ENCODE measurements at places on chromosomes 13 and 19.
A peak's percentile ranks its signal among the peaks of the same experiment; 100 is the strongest.

GRCh38 chr13:26816881-26817280 is 56.3 kb upstream of the GPR12 start:
- no peak for DNase-seq

GRCh38 chr13:81658598-81659370 is 1317.9 kb upstream of the SPRY2 start:
- no peak for DNase-seq

- DNase-seq, result no peak
Measured at GRCh38 chr13:26983543-26984320, 187.9 kb downstream of the USP12 start.

DNA sequence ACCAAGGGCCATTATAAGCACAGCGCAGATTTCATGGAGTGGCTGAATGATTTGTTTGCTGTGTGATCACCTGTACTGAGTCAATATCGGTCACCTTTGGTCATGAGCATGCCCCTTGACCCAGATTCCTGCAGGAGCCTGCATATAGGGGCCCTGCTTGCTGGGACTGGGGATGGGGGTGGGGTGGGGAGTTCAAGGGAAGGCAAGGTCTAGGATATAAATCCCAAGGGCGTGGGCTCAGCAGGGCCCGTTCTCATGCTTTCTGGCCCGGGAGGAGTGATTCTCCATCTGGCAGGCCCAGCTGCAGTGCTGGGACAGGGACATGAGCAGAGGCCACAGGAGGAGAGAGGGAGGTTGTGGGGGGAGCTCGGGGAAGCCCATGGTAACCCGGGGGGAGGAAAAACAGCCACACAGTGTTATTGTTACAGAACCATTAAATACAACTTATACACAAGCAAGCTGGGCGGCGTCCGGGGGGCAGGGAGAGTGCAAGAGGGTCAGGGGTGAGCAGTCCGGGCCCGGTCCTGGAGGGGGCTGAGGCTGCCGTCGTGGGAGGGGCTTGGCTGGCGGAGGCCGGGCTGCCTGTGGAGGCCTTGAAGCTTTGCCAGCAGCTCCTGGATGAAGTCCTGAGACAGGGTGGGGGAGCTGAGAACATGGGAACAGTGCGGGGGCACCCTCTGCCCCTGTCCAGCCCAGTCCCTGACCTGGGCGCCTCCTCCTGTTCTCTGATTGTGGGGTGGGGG is 5.2 kb downstream of the PPP1R14A start:
- no peak for DNase-seq

GRCh38 chr19:16660763-16661479 is at the start of gene TMEM38A:
TSS of gene TMEM38A (plus strand) at chr19:16661139. CDS start at chr19:16661218, 79 bp downstream.
- peak; percentile 31 for DNase-seq

- no peak for DNase-seq
Measured at GRCh38 chr13:62524061-62524460, 1108.4 kb upstream of the PCDH20 start.

GRCh38 chr13:114256547-114256946 is 21.9 kb downstream of the CDC16 start:
- DNase-seq, result no peak

DNA sequence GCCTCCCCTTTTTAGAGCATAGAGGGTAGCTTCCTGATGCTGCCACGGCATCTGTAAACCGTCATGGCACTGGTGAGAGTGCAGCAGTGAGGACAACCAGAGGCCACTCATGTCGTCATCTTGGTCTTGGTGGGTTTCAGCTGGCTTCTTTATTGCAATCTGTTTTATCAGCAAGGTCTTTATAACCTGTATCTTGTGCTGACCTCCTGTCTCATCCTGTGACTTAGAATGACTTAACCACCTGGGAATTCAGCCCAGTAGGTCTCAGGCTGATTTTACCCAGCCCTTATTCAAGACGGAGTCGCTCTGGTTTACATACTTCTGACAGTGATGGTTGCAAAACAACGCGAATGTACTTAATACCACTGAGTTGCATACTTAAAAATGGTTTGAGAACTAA is 14.4 kb upstream of the FBN3 start:
- no peak for DNase-seq

DNA sequence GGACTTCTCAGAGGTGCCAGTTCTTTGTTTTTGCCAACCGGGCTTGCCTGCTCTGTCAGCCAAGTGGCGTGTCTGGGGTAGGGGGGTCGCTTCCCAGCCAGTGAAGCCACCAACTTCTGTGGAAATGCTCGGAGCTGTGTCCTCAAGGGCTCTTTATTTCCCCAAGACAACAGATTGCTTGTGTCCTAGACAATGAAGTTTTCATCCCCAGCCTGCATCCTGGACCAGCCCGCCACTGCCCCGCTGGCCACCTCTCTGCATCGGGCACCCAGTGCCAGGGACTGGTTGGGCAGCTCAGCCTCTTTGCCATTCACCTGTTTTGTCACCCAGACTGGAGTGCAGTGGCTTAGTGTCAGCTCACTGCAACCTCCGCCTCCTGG is 3.7 kb downstream of the RAB11B start:
- DNase-seq, result no peak

DNA sequence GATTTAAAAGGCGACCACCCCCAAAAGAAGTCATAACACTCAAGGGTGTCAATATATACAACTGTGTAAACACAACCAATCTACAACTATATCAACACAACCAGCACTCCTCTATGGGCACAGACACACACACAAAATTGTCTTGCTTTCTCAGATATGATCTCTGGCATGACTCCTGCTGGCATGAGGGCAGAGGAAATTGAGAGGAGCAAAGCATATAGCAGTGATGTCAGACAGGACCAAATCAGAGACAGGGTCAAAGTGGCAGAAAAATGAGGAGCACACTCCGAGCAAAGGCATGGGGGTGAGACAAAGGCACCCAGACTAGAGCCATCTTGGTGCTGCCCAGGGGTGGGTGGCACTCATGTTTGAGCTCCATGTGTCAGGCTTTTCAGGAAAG is 9.6 kb downstream of the IRGQ start:
- DNase-seq, result no peak

DNA sequence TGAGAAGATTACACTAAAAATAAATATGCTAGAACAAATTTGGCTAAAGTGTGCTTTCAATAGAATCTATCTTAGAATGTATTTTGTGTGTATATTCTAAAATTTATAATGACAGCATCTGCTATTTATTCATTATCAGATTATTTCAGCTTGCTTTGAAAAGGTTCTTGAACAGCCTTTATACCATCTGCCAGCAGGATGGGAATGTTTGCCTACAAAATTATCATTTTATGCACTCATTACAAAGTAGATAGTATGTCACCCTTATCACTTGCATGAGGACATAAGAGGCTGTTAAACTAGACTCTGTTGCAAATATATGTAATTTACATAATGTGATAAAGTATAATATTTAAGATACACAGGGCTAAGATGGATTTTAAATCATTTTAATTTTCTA is 1286.9 kb upstream of the PCDH20 start:
- DNase-seq, result no peak

- DNase-seq, result no peak
Measured at GRCh38 chr13:81207636-81208035, 866.7 kb upstream of the SPRY2 start.

GRCh38 chr13:91482427-91482826 is 84.0 kb downstream of the GPC5 start:
- no peak for DNase-seq

DNA sequence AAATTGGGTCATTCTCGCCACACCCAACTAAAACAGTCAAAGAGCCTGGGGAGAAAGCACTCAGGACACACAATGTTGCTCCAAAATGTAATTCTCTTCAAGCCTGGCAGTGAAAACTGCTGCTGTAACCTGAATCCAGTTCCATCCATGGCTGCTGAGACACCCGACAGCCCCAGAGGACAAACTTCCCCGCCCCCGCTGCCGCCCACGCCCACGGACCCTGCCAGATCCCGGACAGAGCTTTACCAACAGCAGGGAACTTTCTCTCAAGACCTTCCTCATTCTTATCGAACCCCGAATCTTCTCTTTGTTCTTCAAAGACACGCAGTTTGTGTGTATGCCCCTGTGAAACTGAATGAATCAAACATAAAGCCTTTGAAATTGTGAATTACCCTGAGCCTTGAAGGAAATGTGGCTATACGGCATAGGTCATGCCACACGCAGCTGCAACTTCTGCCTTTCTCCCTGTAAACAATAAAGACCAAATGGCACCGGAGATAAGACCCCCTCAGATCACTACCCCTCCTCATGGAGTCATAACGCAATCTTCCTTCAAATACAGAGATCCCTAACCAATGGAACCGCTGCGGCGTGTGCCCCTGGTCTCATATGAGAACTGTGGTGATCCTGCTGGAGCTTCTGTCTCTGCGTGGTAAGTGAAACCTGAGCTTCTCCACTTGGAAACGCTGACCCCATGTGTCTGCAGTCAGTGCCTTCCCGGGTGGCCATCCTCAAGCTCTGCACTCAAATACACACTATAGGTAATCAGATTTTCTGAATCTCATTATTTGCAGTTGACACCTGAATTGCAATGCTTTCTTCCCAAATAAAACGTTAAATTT is 4.8 kb upstream of the LAMP1 start:
- DNase-seq, result peak; percentile 40

GRCh38 chr19:9996541-9996940 is 13.8 kb downstream of the COL5A3 start:
- DNase-seq, result no peak

- DNase-seq, result no peak
Measured at GRCh38 chr13:44045180-44045562, 165.5 kb downstream of the LACC1 start.

DNA sequence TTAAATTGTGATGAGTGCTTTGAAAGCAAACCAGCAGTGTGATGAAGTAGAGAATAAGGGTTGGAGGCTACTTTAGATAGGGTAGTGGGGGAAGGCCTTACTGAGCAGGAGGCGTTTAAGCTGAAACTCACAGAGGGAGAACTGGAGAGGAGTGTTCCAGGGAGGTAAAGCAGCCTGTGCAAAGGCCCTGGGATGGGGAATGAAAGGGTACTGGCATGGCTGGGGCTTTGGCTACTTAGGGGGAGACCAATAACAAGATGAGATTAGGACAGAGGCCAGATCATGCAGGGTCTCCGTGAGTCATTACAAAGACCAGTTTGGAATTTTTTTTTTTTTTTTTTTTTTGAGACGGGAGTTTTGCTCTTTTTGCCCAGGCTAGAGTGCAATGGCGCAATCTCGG is 1.1 kb downstream of the PPP5C start:
- DNase-seq, result no peak

- DNase-seq, result peak; percentile 9
Measured at GRCh38 chr13:75798353-75799255, 162.5 kb downstream of the LMO7 start.

GRCh38 chr13:97648171-97648880 is 214.4 kb downstream of the RAP2A start:
- no peak for DNase-seq

- peak; percentile 80 for DNase-seq
Measured at GRCh38 chr19:17385878-17386611, 8.0 kb downstream of the CCDC194 start.

DNA sequence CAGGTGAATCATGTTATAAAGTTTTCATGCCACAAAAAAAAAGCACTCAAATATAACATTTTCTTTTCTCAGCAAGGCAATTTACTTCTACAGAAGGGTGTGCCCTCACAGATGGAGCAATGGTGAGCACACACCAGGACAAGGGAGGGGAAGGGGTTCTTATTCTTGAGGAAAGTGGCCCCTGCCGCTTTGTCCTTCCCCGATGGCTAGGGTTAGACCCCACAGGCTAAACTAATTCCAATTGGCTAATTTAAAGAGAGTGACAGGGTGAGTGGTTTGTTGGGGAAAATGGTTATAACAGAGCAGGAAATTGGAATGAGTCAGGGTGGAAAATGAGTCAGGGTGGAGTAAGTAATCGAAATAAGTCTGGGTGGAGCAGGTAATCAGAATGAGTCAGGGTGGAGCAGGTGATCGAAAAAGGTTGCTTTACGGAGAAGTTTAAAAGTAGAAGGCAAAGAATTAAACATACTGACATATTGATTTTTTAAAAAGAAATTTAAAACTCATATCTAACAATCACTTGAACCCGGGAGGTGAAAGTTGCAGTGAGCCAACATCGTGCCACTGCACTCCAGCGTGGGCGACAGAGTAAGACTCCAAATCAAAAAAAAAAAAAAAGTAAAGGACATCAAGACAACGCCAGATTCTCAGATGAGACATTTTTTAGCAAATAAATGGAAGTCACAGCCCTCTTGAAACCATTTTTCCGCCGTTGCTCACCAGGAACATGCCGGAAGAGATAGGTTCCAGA is 813 bp downstream of the ZNF562 start:
- peak; percentile 36 for DNase-seq

DNA sequence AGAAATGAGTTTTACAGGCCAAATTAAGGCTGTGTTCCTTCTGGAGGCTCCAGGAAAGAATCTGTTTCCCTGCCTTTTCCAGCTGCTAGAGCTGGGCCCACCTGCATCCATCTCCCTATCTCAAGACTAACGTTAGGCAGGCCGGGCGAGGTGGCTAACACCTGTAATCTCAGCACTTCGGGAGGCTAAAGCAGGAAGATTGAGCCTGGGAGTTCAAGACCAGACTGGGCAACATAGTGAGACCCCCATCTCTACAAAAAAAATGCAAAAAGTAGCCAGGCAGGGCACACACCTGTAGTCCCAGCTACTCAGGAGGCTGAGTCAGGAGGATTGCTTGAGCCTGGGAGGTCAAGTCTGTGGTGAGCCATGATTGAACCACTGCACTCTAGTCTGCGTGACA is 14.6 kb downstream of the HIF3A start:
- no peak for DNase-seq

- DNase-seq, result no peak
Measured at GRCh38 chr19:3765121-3765520, 2.6 kb downstream of the MRPL54 start.

- no peak for DNase-seq
Measured at GRCh38 chr13:30750036-30750435, 14.7 kb downstream of the ALOX5AP start.

DNA sequence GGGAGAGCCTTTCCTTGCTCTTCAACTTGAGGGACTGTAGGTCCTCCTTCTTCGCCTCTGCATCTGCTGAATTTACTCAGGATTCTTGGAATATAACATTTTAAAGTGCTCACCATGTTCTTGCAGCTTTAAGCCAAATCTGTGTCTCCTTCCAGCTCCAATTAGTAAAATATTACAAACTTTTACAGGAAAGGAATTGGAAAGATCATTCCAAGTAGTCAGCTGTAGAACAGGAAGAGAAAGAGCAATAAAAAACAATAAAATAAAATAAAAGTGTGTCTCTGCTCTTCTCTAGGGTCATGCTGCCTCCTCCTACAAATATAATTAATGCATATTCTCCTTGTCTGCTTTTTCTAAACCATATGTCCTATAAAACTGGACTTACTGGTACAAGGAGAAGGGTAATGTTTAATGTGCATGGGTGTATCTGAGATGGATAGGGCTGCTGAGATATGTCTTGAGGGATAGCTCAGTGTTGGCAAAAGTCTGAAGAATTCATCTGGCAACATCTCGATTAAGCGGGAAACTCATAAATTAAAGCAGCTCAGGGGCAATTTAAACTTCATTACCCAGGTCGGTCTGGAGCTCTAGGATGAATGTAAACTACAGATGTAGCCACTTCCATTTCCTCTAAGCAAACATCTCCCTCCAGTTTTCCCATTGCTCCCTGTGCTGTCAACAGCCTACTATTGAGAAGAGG is 25.0 kb downstream of the ENOX1 start:
- no peak for DNase-seq

DNA sequence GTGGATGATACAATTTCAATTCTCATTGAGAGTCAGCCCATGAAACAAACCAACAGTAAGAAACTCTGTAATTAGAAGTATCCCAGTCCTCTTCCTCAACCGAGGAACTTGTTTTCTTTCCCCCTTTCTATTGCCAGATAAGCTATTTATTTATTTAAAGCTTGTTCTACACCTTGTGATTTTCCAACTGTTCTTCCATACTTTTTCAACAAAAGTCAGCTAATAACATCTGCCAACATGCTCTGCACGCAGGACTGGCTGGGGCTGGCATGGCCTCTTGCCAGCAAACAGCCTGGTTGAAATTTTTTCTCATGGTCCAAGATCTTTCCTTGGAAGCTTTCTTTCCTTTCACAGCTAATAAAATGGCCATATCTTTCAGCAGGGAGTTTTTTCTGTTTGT is 2.9 kb upstream of the IRS2 start:
- no peak for DNase-seq

Data from activated CD4-positive, alpha-beta T cell treated with anti-CD3 and anti-CD28 coated beads for 48 hours (primary cell).